ENCODE measurements at places on chromosomes 6 and 20. TPM values are rescaled to one million over a fixed set of nuclear protein-coding genes. Genes with fewer than 3 reads are reported as not detected.

The GSTA3 gene
- total RNA-seq = not detected

The CALHM6 gene
- 3.8 TPM for total RNA-seq

The TRDN gene
- total RNA-seq = not detected

The PDYN gene
- total RNA-seq = not detected

The CNR1 gene
- total RNA-seq = not detected

The GABRR2 gene
- 1.0 TPM for total RNA-seq

The SLC24A3 gene
- not detected for total RNA-seq

The C20orf204 gene
- total RNA-seq = 17.5 TPM

The ARMH2 gene
- 0.41 TPM for total RNA-seq

The F13A1 gene
- not detected for total RNA-seq

The SAMD5 gene
- total RNA-seq = 0.30 TPM

The BPIFA3 gene
- not detected for total RNA-seq

The SIRPD gene
- not detected for total RNA-seq

The HLA-DMA gene
- total RNA-seq = 57.9 TPM

The GHRH gene
- not detected for total RNA-seq

The STMN3 gene
- total RNA-seq = 15.9 TPM

The RBM39 gene
- total RNA-seq = 357 TPM
